ENCODE measurements at places on chromosomes 3 and 15.

GRCh38 chr15:78037328-78037727 is 40.2 kb downstream of the TBC1D2B start:
- peaks cover 16% of the 10 kb centered on the region for H3K4me1 ChIP-seq
- DNase-seq = no peak
- H3K27me3 ChIP-seq = no peaks in the 10 kb centered on the region
- H3K36me3 ChIP-seq = no peaks in the 10 kb centered on the region
- H3K4me3 ChIP-seq = no peak overlapping the region

DNA sequence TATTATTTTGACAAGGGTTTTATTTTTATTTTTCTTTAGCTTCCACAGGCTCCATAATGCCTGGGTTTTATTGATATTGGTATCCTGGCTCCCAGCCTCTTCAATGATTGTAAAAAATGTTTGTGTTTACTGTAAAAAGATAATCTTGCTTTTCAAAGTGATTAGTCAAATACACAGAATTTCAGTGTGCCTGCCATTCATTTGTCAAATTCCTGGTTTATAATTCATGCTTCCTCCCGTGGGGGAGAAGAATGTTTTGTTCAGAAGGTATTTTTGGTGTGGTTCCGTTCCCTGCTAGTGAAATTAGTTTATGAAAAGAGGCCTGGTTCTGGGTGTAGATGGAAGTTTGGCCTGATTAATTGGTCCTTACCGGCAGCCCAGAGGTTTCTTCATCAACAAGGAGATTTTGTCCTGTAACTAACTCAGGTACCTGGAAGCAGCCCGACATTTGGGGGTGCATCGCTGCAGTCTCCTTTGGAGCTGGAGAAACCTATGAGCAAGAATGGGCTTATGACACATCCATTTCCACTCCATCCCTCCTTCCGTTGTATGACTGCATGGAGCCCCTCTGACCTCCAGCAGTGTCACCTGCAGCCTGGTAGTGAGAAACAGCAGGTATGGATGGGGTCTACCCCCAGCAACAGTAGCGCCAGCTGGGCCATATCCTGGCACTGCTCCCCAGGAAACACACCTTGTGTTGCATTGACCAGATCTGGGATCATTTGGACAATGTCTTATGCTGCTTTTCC is 101.5 kb downstream of the PGPEP1L start:
- H3K4me3 ChIP-seq = no peak overlapping the region
- peak overlapping the region; percentile 92 for H3K27ac ChIP-seq
- peaks cover 17% of the 10 kb centered on the region for H3K36me3 ChIP-seq
- no peaks in the 10 kb centered on the region for H3K27me3 ChIP-seq

DNA sequence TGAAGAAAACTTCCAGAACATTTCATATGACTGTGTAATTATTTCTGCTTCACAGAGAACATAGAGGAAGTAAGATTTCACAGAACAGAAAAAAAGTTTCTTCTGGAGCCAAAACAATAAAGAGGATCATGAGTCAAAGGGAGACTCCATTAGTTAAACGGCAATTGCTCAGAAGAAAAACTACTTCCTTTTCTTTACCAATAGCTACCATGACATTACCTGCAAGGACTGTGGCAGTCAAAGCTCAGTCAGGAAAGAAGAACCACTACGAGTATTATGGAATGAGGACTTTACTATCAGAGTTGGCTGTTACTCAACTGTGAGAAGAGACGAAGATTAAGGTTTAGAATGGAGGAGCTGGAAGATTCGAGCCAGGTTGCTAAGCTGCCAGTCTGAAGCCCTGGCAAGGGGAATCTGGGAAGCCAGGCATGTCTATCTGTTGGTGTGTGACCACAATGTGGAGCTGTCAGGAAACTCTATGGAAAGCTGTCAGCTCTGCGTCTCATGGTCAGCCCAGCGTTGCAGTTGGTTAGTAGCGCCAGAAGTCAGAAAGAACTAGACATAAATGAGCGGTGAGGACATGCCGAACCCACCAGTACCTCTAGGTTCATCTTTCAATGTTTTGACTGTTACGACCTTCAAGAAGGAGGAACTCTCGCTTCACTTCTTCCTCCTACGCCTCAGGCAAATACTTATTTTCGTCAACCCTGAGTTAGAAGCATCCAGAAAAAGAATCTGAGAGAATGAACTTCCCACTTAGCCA is 604.3 kb downstream of the FGF12 start:
- H3K4me1 ChIP-seq = no peaks in the 10 kb centered on the region
- DNase-seq = peak; percentile 1
- no peaks in the 10 kb centered on the region for H3K36me3 ChIP-seq
- no peak overlapping the region for H3K27ac ChIP-seq

DNA sequence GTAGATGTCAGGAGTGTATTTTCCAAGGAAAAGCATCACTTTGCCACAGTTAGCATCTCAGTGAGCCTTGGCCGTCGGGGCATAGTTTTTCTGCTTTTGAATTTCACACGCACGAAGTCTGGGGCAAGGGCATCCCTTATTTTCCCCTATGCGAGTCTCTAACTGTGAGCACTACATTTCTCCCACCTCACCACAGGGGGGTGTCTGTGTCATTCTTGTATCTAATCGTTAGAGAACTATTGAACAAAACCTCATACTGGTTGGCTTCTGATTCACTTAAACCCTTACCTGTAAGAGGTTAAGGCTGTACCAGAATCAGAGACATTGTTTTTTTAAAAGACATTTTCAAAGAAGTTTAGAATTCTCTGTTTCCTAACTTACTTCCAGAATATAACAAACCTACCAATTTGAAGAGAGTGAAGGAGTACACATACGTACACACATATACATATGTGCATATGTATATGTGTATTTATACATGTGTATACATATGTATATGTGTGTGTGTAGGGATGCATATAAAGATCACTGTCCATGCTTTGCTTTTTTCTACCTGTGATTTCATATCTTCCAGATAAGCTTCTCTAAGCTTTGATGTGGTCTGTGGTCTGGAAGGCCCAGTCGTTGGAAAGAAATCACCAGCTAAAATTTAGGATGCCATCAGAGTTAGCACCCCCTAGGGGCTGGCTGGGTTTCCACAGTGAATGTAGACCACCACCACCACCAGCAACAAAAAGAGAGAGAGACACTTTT is 49.4 kb downstream of the MYZAP start:
- DNase-seq = peak; percentile 13
- H3K27ac ChIP-seq = no peak overlapping the region
- no peak overlapping the region for H3K4me3 ChIP-seq
- no peaks in the 10 kb centered on the region for H3K36me3 ChIP-seq
- no peaks in the 10 kb centered on the region for H3K4me1 ChIP-seq
- peaks cover 5% of the 10 kb centered on the region for H3K27me3 ChIP-seq

DNA sequence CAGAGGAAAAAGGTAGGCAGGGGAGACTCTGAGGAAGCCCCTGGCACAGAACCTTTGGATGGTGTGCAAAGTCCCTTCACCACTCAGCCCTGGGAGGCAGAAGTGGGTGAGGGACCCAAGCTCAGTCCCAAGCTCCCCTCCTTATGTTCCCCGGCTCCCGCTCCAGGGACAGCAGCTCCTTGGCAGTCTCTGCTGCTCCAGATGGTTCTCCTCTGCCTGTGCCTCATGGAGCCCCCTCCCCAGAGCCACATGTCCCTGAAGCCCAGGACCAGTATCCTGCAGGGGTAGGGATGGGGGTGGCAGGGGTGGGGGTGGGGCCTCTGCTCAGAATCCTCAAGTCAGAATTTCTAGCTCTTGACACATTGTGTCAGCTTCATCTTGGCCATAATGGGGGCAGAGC is 8.0 kb upstream of the CAMKV start:
- no peak overlapping the region for H3K27ac ChIP-seq
- H3K4me3 ChIP-seq = no peak overlapping the region
- no peak for DNase-seq
- no peaks in the 10 kb centered on the region for H3K4me1 ChIP-seq

GRCh38 chr3:194994551-194994981 is 276.4 kb downstream of the XXYLT1 start:
- no peaks in the 10 kb centered on the region for H3K4me1 ChIP-seq
- no peak overlapping the region for H3K27ac ChIP-seq
- no peak overlapping the region for H3K4me3 ChIP-seq
- no peak for DNase-seq
- peaks cover 3% of the 10 kb centered on the region for H3K27me3 ChIP-seq
- H3K36me3 ChIP-seq = no peaks in the 10 kb centered on the region

DNA sequence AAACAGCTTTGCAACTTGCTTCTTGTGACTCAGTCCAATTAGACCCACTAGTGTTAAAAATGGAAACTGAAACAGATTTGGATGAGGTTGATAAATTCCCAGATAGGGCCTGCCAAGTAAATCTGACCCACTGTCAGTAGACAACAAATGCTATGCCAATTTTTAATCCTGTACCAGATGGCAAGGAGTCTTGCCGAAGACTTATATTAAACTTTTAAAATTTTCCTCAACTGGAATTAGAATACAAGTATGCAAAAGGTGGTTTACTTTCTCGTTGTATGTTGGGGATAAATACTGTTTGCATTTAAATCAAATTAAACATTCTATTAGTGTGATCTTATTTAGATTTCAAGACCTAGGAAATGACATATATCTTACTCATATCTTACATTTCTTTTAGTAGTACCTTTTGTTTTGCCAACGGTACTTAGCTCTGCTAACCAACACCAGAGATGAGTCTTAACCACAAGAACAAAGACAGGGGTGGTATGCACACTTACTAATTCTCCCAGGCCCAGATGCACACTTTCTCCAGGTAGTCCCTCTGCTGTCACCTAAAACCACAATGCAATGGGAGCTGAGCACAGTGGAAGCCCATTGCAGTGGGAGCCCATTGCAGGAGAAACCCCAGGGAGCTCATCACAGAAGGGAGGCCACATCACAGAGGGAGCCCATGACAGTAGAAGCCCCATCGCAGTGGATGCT is 77.8 kb downstream of the WWTR1 start:
- H3K4me1 ChIP-seq = peaks cover 73% of the 10 kb centered on the region
- peak overlapping the region; percentile 93 for H3K27ac ChIP-seq
- peak overlapping the region; percentile 0 for H3K4me3 ChIP-seq

DNA sequence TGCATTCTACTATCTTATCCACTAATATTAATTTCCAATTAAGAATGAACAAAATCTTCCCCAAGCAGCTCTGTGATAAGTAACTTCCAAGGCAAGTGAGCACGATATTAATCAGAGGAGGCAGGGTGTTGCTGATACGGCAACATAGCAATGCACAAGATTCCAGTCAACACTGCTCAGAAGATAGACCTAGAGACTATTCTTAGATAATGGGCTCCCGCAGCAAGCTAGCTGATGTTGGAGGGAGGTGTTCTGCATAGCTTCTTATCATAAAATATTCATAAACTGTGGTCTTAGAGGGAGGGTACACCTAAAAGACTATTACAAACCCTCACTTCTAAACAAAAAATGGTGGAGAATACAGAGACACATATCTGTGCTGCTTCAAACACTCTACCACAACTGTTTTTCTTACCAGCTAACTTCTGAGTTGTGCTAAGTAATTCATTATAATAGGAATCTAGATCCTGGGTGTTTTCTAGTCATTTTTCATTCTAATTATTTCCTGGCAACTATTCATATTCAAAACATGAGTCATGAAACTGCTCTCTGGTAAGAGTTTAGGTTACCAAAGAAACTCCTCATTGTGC is 382.0 kb upstream of the SOX14 start:
- no peak overlapping the region for H3K27ac ChIP-seq
- H3K27me3 ChIP-seq = no peaks in the 10 kb centered on the region
- H3K36me3 ChIP-seq = no peaks in the 10 kb centered on the region
- no peak for DNase-seq
- H3K4me1 ChIP-seq = no peaks in the 10 kb centered on the region

- no peaks in the 10 kb centered on the region for H3K27me3 ChIP-seq
- H3K36me3 ChIP-seq = no peaks in the 10 kb centered on the region
- peak within 1 kb of the TSS; percentile 70 for H3K4me3 ChIP-seq
- peak within 1 kb of the TSS; percentile 59 for H3K27ac ChIP-seq
- peaks cover 6% of the 10 kb centered on the region for H3K4me1 ChIP-seq
- no peak for DNase-seq
These were observed at the start of gene B3GNT5 for GRCh38 chr3:183252973-183253527. B3GNT5 (plus strand) TSS chr3:183253253; CDS start chr3:183269799, 16,546 bp downstream.

- H3K27ac ChIP-seq = no peak overlapping the region
- peak; percentile 30 for DNase-seq
- no peaks in the 10 kb centered on the region for H3K27me3 ChIP-seq
- no peak overlapping the region for H3K4me3 ChIP-seq
- H3K4me1 ChIP-seq = peaks cover 6% of the 10 kb centered on the region
- H3K36me3 ChIP-seq = no peaks in the 10 kb centered on the region
These were observed 176.9 kb upstream of the LMCD1 start for GRCh38 chr3:8324747-8325146.

GRCh38 chr3:32203854-32204253 is 34.6 kb upstream of the CMTM8 start:
- H3K4me1 ChIP-seq = no peaks in the 10 kb centered on the region
- H3K27me3 ChIP-seq = peaks cover 6% of the 10 kb centered on the region
- H3K27ac ChIP-seq = no peak overlapping the region
- DNase-seq = peak; percentile 53
- no peak overlapping the region for H3K4me3 ChIP-seq

GRCh38 chr3:194138732-194139070 is 2.8 kb downstream of the HES1 start:
- peaks cover 47% of the 10 kb centered on the region for H3K4me1 ChIP-seq
- peak; percentile 75 for DNase-seq
- H3K4me3 ChIP-seq = peak overlapping the region; percentile 93
- peak overlapping the region; percentile 96 for H3K27ac ChIP-seq

DNA sequence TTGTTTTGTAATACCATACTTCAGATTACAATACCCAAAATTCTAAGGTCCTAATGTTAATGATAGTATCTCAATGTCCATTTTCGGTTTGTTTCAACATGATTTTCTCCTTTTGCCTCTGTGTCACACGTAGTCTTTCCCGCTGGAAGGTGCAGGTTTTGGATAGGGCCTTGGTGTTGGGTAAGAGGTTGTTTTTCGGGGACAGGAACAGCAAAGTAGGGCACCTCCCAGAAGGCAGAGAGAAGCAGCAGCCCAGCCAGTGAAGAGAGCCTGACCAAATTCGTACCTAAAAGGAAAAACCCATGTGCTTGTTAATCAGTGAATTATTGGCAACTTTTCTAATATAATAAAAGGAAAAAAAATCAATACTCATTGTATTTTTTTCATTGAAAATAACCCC is 14.1 kb downstream of the CLDN1 start:
- H3K36me3 ChIP-seq = no peaks in the 10 kb centered on the region
- no peaks in the 10 kb centered on the region for H3K4me1 ChIP-seq
- DNase-seq = no peak
- no peaks in the 10 kb centered on the region for H3K27me3 ChIP-seq
- H3K27ac ChIP-seq = no peak overlapping the region

GRCh38 chr3:56763233-56763632 is 38.5 kb downstream of the ARHGEF3 start:
- H3K4me3 ChIP-seq = no peak overlapping the region
- H3K36me3 ChIP-seq = no peaks in the 10 kb centered on the region
- H3K4me1 ChIP-seq = peaks cover 10% of the 10 kb centered on the region
- H3K27ac ChIP-seq = no peak overlapping the region

DNA sequence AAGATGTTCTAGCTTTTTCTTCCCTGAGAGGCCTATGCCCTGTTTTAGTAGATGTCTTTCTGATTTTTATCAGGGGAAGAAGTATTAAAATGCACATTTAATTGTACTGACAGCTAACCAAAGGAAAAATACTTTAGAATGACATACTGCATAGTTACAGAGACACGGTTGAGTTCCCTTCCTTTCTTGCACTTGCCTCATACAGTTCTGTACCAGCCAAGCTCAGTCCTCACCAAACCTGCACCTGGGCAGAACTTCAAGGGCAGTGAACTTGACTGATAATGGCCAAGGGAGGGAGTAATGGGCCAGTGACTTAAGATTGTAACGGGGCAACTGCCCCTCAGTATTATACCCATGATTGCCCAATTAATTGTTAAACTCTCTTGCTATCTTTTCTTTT is 34.1 kb upstream of the RASGRP1 start:
- H3K27me3 ChIP-seq = peaks cover 10% of the 10 kb centered on the region
- H3K36me3 ChIP-seq = no peaks in the 10 kb centered on the region
- no peak overlapping the region for H3K4me3 ChIP-seq
- DNase-seq = no peak
- H3K27ac ChIP-seq = no peak overlapping the region

GRCh38 chr3:64109438-64109837 is 86.1 kb upstream of the PSMD6 start:
- no peak overlapping the region for H3K4me3 ChIP-seq
- H3K36me3 ChIP-seq = no peaks in the 10 kb centered on the region
- no peak for DNase-seq
- H3K27ac ChIP-seq = no peak overlapping the region
